ENCODE measurements at places on chromosomes 13 and 19. TPM values are rescaled to one million over a fixed set of nuclear protein-coding genes. Genes with fewer than 3 reads are reported as not detected.
A peak's percentile ranks its signal among the peaks of the same experiment; 100 is the strongest.

GRCh38 chr19:35889370-35890112 is 10.8 kb downstream of the NFKBID start:
- no peak for DNase-seq

GRCh38 chr19:30784850-30785457 is 412.8 kb downstream of the ZNF536 start:
- peak; percentile 72 for DNase-seq

TSPAN16 gene
- total RNA-seq = not detected

SNRPD2 gene
- 976 TPM for total RNA-seq

DNA sequence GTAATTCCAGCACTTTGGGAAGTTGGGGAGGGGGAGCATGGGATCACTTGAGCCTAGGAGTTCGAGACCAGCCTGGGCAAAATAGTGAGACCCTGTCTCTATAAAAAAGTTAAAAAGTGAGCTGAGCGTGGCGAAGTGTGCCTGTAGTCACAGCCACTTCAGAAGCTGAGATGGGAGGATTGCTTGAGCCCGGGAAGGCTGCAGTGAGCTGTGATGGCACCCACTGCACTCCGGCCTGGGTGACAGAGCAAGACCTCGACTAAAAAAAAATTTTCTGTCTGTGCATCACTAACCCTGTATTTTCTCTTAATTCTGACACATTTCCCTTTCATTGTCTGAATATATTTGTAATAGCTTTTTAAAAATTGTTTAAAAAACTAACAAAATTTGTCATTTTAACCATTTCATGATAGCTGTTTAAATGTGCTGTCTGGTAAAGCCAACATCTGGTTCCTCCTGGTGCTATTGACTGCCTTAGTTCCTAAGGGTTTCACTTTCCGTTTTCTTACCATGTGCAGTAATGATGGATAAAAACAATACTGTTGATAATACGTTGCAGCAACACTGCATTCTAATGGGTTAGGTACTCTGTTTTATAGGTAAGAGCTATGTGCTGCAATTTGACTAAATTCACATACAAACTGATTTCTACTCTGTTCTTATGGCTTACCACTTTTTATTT is 29.7 kb downstream of the LATS2 start:
- no peak for DNase-seq

GRCh38 chr19:15316498-15316897 is 15.8 kb downstream of the BRD4 start:
- no peak for DNase-seq

FBN3 gene
- total RNA-seq = not detected

DNA sequence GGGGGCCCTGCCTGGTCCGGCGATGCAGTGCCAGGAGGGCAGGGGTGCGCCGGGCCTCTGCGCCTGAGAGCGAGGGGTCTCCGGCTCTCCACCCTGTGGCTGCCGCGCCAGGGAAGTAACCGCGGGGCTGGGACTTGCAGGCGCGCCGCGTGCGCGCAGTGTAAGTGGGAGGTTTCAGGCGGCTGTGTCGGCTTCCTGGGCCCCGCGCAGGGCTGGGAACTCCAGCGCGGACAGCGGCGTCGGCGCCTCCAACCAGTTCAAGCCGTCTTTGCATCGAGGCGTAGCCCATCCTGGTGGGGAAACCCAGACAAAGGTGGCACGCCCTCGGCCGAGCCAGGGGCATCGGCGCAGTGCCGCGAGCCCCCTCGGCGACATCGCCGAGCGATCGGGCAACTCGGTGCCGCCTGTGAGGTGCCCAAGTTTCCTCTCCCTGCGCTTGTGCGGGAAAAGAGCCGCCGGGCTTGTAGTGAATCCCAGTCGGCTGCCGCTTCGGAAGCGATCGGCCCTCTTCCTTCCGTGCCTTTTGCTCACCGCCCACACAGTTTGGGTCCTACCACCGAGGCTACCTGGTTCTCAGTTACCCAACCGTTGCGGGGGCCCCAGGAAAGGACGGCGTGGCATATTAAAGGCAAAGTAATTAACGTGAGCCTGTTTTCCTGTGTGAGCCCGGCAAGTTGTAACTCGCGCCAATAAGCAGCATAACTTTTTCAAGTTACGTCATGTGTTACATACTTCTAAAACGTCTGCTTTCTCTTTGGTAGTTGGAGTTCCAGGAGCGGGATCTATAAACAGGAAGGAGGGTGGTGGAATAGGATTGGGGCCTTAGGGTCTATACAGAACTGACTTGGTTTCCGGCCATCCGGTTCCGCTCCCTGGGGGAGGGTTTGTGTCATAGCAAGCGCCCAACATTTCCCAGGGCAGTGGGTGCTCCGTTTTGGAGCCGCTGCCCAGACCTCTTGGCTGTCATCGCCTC is 1.2 kb downstream of the LRCH1 start:
- peak; percentile 79 for DNase-seq

Data from activated naive CD4-positive, alpha-beta T cell treated with anti-CD3 and anti-CD28 coated beads for 36 hours (primary cell).